HT1080 (cell line): ENCODE measurements at places on chromosomes 2 and 18. TPM values are rescaled to one million over a fixed set of nuclear protein-coding genes. Genes with fewer than 3 reads are reported as not detected.

The EFHD1 gene
- not detected in 2 replicates for total RNA-seq

The SULT1C4 gene
- not detected in 2 replicates for total RNA-seq

The ABCB11 gene
- total RNA-seq, result under 0.01 TPM in 1 of 2 replicates, not detected in the other

The ABCG8 gene
- total RNA-seq, result not detected in 2 replicates

The ACMSD gene
- not detected in 2 replicates for total RNA-seq

The SCYGR2 gene
- total RNA-seq, result not detected in 2 replicates

The CNDP1 gene
- 0.23 TPM in 1 of 2 replicates, not detected in the other for total RNA-seq

The PRKAG3 gene
- total RNA-seq, result not detected in 2 replicates

The NEU2 gene
- 0.24 and 0.37 TPM in 2 replicates for total RNA-seq

The PER2 gene
- 2.6 and 2.9 TPM in 2 replicates for total RNA-seq

The GPR39 gene
- 5.6 and 6.9 TPM in 2 replicates for total RNA-seq

The TSPYL6 gene
- total RNA-seq, result not detected in 2 replicates

The SIX2 gene
- 11.5 and 15.6 TPM in 2 replicates for total RNA-seq

The CDCA7 gene
- total RNA-seq, result 24.6 and 25.4 TPM in 2 replicates

The MEP1B gene
- not detected in 2 replicates for total RNA-seq

The IL37 gene
- total RNA-seq, result not detected in 2 replicates

The ALLC gene
- total RNA-seq, result not detected in 2 replicates

The SERPINB3 gene
- not detected in 2 replicates for total RNA-seq

The NAT8 gene
- not detected in 2 replicates for total RNA-seq

The L3MBTL4 gene
- 0.43 TPM in 1 of 2 replicates, not detected in the other for total RNA-seq

The ONECUT2 gene
- total RNA-seq, result 0.03 and 0.08 TPM in 2 replicates

The DNAH7 gene
- total RNA-seq, result under 0.01 and 0.06 TPM in 2 replicates

The OST4 gene
- total RNA-seq, result 249 and 313 TPM in 2 replicates

The IL36G gene
- not detected in 2 replicates for total RNA-seq

The LIMS4 gene
- 0.18 and 0.63 TPM in 2 replicates for total RNA-seq

The GBX2 gene
- total RNA-seq, result 1.9 and 3.7 TPM in 2 replicates

The CRYGD gene
- total RNA-seq, result not detected in 2 replicates

The IL18R1 gene
- 0.51 and 0.80 TPM in 2 replicates for total RNA-seq
